ENCODE measurements at places on chromosomes 12 and 14.

GRCh38 chr12:100995771-100996170 is 201.2 kb downstream of the ANO4 start:
- no peak for DNase-seq

DNA sequence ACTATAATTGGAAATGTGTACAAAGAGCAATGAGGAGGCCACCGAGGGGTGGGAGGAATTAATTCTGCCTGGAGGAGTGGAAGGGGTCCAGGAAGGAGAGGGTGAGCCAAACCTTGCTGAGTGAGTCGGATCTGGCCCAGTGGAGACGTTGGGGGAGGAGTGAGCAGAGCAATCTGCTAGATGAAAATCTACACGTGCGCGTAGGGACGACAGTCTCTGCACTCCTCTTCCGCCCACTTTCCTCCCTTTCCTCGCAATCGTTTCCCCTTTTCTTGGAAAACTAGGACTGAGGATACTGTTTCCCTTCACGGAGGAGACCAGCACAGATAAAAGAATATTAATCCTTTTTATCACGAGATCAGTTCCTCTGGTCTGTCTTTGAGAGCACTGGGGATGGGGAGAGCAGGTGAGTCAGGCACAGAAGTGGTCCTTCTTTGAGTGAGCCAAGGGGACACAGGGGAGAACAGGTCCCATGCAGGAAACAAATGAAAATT is 2.9 kb upstream of the NAB2 start:
- peak; percentile 83 for DNase-seq

DNA sequence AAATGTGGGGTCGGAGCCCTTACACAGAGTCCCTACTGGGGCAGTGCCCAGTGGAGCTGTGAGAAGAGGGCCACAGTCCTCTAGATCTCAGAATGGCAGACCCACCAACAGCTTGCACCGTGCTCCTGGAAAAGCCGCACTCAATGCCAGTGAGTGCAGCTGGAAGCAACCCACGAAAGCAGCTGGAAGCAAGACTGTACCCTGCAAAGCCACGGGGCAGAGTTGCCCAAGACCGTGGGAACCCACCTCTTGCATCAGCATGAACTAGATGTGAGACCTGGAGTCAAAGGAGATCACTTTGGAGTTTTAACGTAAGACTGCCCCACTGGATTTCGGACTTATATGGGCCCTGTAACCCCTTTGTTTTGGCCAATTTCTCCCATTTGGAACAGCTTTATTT is 12.3 kb downstream of the GTF2A1 start:
- DNase-seq: no peak

GRCh38 chr12:49558526-49558925 is 9.4 kb downstream of the MCRS1 start:
- no peak for DNase-seq

GRCh38 chr12:114186241-114187002 is 219.5 kb downstream of the TBX5 start:
- DNase-seq: no peak

- no peak for DNase-seq
These were observed 270.0 kb upstream of the CAND1 start for GRCh38 chr12:66999141-66999540.

GRCh38 chr14:95098984-95099599 is 58.2 kb downstream of the DICER1 start:
- peak; percentile 80 for DNase-seq

- DNase-seq: no peak
These were observed 21.9 kb upstream of the CDCA4 start for GRCh38 chr14:105042813-105043212.

GRCh38 chr12:4147031-4147481 is 126.5 kb upstream of the CCND2 start:
- no peak for DNase-seq

DNA sequence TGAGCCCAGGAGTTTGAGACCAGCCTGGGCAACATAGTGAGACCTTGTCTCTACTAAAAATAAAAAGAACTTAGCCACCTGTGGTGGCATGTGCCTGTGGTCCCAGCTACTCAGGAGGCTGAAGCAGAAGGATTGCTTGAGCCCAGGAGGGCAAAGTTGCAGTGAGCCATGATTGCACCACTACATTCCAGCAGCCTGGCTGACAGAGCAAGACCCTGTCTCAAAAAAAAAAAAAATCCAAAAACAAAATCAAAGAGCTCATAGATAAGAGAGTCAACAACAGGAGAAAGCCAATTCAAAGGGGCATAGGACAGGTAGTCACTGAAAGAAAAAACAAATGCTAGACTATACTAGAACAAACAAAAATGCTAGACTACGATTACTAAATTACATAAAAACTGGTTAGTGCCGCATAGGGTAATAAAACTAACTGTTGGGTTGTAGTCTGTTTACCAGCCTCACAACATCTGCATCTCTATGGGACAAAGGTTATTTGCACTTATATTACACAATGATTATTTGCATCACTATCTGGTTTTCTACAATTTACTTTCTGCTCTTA is 16.6 kb upstream of the EEA1 start:
- DNase-seq: no peak

GRCh38 chr12:51661836-51662235 is 70.8 kb downstream of the SCN8A start:
- DNase-seq: no peak

DNA sequence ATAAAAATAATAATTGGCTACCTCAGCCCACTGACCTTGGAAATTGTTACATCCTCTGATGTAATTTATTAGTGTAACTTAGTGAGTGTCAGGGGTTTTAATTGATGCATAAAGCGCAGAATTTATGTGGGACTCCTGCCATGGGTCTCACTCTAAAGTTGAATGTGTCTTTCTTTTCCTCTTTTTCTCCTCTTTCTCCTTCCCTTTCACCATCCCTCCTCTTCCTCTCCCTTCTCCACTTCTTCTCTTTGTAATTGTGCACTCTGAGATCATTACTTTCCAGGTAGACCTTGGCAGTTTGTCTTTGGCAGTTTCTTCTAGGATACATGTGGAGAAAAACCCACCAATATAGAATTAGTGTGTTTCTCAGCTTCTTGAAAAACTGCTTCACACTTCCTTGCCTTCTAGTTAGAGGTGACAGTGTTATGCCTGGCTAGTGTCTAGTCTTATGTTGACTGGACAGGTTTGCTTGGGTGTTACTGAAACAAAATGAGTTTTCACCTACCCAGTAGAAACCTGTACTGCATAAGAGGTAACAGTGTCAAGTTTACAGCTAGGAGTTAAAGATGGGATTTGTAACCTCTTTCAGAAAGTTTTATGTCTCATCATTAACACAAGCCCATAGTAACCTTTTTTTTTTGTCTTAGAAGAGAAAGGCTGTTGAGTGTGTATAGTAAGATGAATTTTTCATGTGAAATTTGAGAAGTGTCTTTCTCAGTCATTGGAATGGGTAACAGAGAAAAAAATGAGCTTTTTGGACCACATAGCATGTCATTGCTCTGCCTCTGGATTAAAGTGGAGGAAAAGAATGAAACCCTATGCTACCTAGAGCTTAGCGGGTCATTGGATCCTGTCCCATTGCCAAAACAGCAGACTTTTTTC is 18.6 kb downstream of the PELI2 start:
- DNase-seq: no peak

DNA sequence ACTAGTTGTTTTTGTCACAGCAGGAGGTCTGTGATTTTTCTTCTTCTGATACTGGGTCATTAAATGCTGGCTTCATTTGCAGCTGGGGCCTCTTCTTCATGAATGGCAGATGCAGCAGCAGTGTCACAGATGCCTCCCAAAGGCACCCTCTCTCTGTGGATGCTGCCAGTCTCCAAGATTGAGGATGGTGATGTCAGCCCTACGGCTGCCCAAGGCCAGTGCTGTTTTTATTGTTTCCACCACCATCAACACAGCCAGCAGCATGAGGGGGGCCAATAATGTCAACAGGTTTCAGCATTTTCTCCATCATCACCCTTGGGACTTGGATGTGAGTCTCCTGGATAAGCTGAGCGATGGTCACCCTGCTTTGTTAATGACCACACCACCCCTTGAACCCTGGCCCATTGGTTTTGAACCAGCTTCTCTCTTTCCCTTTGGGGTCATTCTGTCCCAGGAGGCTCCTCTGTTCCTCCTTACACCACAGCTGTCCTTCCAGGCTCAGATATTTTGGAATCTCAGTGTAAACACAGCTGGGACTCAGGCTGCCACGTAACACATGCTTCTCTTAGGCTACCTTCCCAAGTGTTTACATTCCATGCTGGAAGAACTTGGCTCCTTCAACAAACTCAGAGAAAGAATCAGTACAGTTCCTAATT is 151.7 kb upstream of the DDHD1 start:
- peak; percentile 18 for DNase-seq

DNA sequence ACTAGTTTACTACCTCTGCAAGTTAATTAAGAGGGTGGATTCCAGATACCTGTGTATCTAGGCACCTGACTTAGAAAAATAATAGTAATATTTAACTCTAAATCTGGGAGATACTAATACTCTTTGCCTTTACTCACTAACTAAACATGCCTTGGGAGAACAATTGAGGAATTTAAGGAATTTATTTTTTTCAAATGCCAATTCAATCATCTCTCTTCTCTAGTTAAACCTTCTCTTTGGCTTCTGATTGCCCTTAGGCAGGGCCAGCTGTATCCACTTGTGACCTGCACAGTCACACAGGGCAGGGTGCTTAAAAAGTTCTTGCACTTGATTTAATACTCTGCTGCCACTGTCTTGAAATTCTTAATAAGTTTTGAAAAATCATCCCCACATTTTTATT is 142.4 kb downstream of the PLCZ1 start:
- no peak for DNase-seq

GRCh38 chr12:113232089-113232839 is 11.0 kb downstream of the TPCN1 start:
- DNase-seq: no peak

DNA sequence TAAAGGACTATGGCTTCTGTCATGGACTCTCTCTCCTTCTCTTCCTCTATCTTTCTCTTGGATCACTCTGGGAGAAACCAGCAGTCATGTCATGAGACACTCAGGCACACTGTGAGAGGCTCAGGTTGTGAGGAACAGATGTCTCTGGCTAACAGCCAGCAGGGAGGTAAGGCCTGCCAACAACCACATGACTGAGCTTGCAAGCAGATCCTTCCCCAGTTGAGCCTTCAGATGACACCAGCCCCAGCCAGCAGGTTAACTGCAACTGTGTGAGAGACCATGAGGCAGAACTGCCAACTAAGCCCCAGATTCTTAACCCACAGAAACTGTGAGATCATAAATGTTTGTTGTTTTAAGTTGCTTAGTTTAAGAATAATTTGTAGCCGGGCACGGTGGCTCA is 90.6 kb downstream of the VCPKMT start:
- DNase-seq: peak; percentile 76

GRCh38 chr14:72932893-72933292 is 6.6 kb downstream of the DCAF4 start:
- no peak for DNase-seq

DNA sequence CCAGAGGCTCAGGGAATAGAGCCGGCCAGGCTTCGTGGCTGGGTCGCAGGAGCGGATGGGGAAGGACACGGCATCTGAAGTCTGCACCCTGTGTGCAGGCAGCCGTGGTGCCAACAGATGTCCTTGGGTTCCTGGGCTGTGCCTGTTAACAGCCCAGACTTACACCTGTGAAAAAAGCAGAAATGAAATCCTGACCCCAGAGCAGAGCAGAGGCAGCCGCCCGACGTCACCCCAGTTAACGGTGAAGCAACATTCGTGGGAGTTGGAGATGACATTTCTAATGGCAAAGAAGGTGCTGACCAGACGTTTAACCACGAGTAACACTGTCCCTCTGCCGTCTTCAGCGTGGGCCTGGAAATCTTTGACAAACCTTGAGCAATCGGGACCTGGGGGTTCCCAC is 200.3 kb upstream of the DIO3 start:
- DNase-seq: no peak

GRCh38 chr14:85178864-85179263 is 351.1 kb upstream of the FLRT2 start:
- no peak for DNase-seq

DNA sequence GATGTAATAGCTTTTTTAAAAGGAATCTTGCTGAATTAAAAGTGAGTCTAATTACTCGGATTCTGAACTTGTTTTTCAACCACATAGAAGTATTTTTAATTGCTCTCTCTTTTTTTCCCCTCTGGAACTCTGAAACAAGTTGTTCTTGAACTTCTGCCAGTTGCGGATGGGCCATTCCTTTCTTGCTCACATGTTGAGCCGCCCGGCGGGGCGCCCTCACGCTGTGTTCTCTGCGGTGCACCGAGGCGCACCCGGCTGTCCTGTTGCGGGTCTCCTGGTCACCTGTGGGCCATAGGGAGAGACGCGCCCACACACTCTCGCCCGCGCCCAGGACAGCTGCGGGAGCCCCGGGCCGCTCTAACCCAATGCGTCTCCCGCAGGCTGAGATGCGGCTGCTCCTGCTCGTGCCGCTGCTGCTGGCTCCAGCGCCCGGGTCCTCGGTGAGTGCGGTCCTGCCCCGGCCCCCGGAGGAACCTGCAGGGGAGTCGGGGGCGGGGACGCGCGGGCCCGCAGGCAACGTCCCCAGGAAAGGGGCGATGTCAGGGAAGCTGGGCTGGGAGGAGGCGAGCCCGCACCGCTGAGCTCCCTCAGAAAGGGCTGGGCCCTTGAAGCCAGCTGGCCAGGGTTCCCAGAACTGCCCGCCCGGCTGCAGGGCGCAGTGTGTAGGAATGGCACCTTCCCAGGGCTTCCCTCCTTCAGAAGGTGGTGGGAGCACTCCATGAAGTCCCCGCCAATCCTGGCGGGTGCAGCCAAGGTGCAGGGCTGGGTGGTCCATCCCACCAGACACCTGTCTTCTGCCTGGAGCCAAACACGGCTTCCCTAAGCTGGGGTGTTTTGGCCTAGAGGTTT is 2.3 kb downstream of the PAPLN start:
- peak; percentile 68 for DNase-seq

GRCh38 chr12:3274664-3275063 is 197.5 kb downstream of the TSPAN9 start:
- DNase-seq: no peak

GRCh38 chr14:105974902-105975301 is 448.5 kb downstream of the TMEM121 start:
- DNase-seq: no peak

DNA sequence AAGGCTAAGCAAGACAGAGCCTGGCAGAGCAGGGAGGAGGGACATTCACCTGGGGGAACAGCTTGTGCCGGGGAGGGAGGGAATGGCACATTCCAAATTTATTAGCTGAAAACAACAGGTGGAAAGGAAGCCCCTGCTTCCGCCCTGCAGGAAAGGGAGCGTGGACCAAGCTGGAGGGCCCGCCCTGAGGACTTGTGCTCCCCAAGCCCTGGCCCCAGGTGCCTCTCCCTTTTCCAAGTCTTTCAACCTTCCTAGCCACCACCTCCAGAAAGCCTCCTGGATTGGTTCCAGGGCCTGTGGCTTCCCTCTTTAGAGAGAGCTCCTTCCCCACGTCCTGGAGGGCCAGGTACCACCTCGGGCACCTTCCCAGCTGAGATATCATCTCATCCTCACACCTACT is 2.7 kb downstream of the DEGS2 start:
- no peak for DNase-seq

GRCh38 chr12:57268264-57268663 is 17.3 kb upstream of the STAC3 start:
- DNase-seq: peak; percentile 57

DNA sequence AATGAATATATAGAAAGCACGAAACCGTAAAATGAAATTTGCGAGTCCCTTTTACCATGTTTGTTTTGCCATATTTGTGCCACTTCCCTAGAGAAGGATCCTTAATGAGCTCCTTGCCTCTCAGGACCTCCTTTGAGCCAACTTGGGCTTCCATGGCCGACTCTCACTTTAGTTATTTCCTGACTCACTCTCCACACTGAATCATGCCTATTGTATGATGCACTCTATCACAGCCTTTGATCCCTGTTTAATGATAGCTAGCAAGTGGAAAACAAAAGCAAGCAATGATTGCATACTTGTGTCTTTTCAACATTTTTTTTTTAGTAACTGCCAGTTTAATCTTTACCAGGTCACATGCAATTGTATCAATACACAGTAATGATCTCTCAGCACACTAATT is 153.2 kb downstream of the CCER1 start:
- DNase-seq: peak; percentile 68

All from fibroblast of mammary gland (primary cell).